Motor neuron (in vitro differentiated cells): ENCODE measurements at places on chromosomes 6 and 20. TPM values are rescaled to one million over a fixed set of nuclear protein-coding genes. Genes with fewer than 3 reads are reported as not detected.

DNA sequence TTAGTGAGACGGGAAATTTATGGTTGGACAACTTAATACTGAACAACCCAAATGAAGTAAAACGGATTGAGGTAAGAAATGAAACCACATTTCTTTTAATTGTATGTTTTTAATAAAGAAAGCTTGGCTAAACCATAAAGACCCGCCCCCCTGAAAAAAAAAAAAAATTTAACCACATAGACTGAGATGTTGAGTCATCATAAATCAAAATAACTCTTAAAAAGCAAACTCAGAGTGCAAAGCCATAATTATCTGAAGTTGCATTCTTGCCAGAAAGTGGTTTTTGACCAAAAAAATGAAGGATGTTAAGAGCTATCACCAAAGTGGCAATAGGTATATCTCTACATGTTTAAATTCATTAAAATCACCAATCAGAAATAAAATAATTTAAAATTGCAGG lies 101.8 kb upstream of the COL21A1 start:
- no peak for ATAC-seq

Gene SUMO4
- 1.7 and 2.0 TPM in 2 replicates for total RNA-seq

GRCh38 chr6:147765541-147765940 lies 257.1 kb downstream of the SAMD5 start:
- ATAC-seq, result no peak

Gene ACAT2
- total RNA-seq, result 118 and 120 TPM in 2 replicates

Gene HTR1E
- 0.19 and 0.22 TPM in 2 replicates for total RNA-seq

Gene CD24
- 477 and 479 TPM in 2 replicates for total RNA-seq

- ATAC-seq, result peak; percentile 55
Measured at GRCh38 chr6:16741112-16742016, 19.9 kb downstream of the ATXN1 start.

Gene PNPLA1
- 0.22 TPM in 1 of 2 replicates, not detected in the other for total RNA-seq

DNA sequence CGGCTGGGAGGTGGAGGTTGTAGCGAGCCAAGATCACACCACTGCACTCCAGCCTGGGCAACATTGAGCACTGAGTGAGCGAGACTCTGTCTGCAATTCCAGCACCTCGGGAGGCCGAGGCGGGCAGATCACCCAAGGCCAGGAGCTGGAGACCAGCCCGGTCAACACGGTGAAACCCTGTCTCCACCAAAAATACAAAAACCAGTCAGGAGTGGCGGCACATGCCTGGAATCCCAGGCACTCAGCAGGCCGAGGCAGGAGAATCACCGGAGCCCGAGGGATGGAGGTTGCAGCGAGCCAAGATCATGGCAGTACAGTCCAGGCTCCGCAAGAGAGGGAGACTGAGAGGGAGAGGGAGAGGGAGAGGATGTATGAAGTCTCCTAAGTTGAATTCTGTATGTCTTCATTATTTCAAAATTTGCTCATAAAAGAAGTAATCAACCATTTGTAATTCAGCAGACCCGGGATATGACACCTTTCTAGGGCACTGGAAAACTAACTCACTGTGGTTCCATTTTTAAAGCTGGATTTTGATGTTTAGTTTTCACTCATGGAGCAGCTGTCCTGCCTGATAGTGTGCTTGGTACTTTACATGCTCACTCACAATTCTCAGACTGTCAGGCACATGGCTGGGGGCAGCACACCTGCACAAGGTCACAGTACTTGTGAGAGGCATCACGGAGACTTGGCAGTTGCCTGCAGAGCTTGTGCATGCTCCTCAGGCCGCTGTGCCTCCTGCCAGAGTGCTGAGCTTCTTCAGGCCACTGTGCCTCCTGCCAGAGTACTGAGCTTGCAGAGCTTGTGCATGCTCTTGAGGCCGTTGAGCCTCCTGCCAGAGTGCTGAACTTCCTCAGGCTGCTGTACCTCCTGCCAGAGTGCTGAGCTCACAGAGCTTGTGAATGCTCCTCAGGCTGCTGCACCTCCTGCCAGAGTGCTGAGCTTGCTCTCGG lies 106.2 kb downstream of the ERMARD start:
- ATAC-seq, result no peak

DNA sequence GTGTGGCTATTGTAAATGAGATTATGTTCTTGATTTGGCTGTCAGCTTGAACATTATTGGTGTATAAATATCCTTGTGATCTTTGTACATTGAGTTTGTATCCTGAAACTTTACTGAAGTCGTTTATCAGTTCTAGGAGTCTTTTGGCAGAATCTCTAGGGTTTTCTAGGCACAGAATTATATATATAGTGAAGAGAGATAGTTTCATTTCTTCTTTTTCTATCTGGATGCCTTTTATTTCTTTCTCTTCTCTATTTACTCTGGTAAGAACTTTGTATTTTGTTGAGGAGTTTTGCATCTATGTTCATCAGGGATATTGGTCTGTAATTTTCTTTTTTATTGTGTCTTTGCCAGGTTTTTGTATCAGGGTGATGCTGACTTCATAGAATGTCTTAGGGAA lies 589.2 kb upstream of the MAN1A1 start:
- ATAC-seq, result no peak

DNA sequence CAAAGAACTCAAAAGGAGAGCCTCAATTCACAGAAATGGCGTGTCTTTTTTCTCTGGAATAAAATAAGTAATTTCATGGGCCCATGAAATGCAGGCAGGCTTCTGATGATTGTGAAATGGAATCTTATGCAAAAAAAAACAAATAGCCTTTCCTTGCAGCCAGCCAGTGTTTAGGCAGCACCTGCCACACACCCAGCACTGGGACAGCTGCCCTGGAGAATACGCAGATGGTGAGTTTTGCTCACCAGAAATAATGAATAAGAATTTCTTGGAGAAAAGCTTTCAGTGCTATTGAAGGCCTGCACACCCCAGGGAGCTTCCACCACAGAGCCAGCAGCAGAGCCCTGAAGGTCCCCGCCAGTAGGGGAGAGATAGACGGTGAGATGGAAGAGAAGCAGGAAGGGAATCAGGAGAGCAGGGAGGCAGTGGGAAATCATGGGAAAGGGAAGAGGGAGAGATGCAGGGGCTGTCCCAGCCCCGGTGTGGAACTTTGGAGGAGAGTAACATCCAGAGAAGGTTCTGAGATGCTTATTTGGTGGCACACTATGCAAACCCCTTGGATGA lies 54.9 kb downstream of the PXDC1 start:
- ATAC-seq, result no peak

- no peak for ATAC-seq
Measured at GRCh38 chr6:168332020-168332419, 12.4 kb upstream of the DACT2 start.

- ATAC-seq, result peak; percentile 54
Measured at GRCh38 chr20:63553933-63554290, at the start of gene FNDC11. TSS of gene FNDC11 (plus strand) at chr20:63554159. CDS start at chr20:63555664, 1,505 bp downstream.

GRCh38 chr6:41150671-41151070 lies 3.5 kb downstream of the TREML1 start:
- no peak for ATAC-seq

DNA sequence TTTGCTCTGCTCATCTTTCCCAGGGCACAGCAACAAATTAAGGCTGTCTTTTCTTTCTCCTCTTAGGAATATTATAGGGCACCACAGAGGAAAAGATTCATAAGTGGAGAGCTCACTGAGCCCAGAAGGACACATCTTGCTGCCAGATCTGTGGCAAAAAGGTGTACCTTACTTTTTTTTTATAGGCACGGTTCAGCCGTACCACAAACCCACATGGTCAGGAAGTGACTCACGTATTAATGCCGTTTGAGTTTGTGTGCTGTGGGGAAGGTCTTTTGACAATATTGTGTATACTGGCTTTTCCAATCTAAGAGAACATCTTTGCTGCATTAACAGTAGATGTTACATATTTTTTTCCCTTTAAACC lies 28.4 kb downstream of the PAQR8 start:
- ATAC-seq, result no peak

- no peak for ATAC-seq
Measured at GRCh38 chr6:110183292-110183885, 3.2 kb downstream of the CDC40 start.

GRCh38 chr6:3176562-3177355 lies 19.4 kb upstream of the TUBB2A start:
- ATAC-seq, result peak; percentile 93

Gene ZGPAT
- total RNA-seq, result 8.8 and 10.4 TPM in 2 replicates

GRCh38 chr6:33616113-33616512 lies 5.0 kb upstream of the ITPR3 start:
- ATAC-seq, result no peak

GRCh38 chr6:110714143-110714542 lies 101.1 kb downstream of the CDK19 start:
- ATAC-seq, result no peak

Gene CDSN
- not detected in 2 replicates for total RNA-seq

DNA sequence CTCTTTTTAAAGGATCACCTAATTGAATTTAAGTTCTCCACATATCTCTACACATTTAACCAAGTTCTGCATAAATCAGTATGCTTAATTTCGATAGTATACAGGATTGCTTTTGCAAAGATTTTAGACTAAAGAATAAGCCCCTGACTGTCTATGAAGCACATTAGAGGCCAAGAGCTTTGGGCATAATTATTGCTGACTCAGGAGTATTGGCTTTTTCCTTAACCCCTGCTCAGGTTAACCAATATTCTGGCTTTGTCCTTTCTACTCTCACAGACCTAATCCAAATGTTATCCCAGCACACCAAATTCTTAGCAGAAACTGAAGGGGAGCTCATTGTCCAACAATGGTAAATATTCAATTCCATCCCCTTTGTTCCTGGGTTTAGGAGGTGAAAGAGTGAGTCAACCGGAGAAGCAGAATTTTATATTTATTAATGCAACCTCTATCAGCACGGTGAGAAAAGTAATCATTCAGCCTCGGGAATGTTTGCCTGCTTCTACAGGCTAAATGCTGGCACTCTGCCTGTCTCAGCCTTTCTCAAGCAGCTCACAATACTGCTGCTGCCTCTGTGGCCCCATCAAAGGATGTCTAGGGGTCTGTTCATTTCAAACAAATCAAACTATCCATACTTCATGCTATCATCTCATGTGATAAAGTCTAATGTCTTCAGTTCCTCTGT lies 125.0 kb downstream of the SIM1 start:
- ATAC-seq, result no peak
